ENCODE measurements at places on chromosomes 11 and 22.

- DNase-seq: no peak
Observed at GRCh38 chr11:63738720-63739360, 29.7 kb downstream of the ZFTA start.

DNA sequence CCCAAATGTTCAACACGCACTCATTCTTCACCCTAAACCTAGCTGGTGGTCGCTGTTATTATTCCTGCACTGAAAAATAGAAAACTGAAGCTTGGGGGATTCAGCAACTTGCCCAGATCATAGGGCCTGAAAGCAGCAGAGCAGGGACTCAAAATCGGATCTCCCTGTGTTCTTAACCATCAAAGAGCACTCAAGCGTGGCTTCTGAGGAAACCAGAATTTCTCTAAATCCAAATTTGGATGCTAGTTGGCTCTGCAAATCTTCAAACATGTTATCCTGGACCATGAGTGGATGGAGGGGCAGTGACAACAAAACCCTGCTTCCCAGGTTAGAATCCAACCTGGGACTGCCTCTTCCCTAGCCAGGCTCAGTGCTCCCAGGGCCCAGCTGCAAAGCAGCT is 11.6 kb upstream of the ARAP1 start:
- DNase-seq: no peak

DNA sequence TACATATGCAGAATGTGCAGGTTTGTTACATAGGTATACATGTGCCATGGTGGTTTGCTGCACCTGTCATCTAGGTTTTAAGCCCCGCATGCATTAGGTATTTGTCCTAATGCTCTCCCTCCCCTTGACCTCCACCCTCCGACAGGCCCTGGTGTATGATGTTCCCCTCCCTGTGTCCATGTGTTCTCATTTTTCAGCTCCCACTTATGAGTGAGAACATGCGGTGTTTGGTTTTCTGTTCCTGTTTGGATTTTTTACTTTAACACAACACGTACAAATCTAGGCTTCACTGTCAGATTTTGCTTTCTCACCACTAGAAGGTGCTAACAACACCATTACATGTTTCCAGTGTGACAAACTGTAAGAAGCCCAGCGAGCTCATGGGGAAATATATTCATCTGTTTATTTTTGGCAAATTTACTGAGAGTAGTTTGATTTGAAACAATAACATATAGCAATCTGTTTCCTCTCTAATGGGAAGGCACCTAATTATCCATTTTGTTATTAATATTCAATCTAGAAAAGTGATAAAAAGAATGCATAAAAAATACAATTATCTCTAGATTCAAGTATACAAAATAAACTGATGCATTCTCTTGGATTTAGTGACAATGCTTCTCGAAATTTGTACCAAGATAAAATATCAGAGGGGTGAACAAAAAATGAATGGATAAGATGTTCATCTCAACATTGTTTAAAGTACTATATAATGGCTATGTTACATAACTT is 23.2 kb upstream of the BIRC3 start:
- no peak for DNase-seq

- DNase-seq: peak; percentile 6
Observed at GRCh38 chr11:131957875-131958274, 587.5 kb downstream of the NTM start.

GRCh38 chr11:128593281-128593680 is 5.9 kb upstream of the ETS1 start:
- DNase-seq: no peak

DNA sequence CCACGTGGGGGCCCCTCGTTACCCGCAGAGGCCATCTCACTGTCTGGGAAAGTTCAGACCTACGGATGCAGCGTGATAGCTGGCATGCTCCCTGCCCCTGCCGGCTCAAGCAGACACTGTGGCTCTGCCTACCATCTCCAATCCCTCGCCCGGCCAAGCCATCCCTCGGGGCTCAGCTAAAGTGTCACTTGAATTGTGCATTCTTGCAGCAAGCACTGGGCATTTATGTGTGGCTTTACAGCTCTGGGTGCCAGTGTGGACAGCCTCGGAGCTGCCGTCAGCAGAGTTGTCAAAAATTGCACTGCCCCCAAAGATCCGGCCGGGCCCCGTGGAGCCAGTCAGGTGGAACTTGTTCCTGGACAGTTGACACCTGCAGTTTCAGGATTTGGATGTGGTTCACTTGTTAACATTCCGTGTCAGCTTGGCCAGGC is 75.0 kb upstream of the FGF3 start:
- DNase-seq: no peak

GRCh38 chr11:10858439-10859325 is 829 bp upstream of the ZBED5 start:
- peak; percentile 74 for DNase-seq

DNA sequence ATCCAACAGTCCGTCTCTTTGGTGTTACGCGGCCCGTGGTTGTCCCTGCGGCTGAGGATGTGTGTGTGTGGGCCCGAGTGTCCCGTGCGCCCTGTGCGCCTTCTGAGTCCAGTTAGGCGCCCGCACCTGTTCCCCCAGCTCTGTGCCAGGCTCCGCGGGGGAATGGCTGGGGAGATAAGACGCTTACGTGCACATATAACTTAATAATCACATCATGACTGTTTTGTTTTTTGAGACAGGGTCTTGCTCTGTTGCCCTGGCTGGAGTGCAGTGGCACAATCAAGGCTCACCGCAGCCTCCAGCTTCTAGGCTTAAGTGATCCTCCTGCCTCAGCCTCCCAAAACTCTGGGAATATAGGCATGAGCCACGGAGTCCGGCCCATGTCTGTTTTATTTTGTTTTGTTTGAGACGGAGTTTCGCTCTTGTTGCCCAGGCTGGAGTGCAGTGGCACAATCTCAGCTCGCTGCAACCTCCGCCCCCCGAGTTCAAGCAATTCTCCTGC is 817 bp downstream of the ARL2 start:
- DNase-seq: no peak

- no peak for DNase-seq
Observed at GRCh38 chr11:40080434-40080833, 1379.0 kb downstream of the LRRC4C start.

DNA sequence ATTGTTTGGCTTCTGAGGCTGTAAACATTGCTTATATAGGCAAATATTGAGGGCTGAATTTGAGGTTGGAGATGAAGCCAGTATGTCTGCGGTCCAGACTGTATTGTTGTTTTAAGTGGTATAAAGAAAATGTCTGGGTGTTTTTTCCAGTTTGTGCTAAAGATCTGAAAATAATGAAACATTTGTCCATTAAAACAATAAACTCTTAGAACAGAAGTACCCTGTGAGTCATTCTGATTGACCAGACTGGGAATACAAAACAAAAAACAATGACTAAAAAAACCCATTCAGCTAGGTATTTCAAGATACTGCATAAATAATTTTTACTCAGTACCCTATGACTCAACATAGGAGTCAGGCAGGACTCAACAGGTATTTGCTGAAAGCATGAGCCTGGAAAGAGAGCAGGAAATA is 20.4 kb downstream of the ALKBH8 start:
- DNase-seq: no peak

- DNase-seq: no peak
Observed at GRCh38 chr11:36316049-36316448, 20.0 kb downstream of the PRR5L start.

DNA sequence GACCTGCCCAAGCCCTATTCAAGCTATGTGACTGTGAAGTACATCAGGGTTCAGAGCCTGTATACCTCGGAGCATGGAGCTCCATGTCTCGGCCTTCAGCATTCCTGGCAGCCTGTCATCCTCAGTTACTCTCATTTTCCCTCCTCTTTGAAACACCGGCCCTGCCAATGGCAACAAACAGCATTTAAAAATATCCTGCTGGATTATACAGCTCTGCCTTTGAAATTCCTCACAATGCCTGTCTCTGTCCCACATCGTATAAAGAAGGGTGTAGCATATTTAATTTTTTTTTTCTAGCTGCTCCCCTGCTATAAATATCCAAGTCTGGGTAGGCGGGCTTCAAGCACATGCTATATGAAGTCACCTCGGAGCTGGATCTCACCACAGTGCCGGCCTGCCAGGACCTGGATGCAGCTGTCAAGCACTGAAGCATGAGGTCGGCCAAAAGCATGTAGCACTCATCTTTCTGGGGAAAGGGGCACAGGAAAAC is 11.8 kb downstream of the ABTB2 start:
- no peak for DNase-seq

DNA sequence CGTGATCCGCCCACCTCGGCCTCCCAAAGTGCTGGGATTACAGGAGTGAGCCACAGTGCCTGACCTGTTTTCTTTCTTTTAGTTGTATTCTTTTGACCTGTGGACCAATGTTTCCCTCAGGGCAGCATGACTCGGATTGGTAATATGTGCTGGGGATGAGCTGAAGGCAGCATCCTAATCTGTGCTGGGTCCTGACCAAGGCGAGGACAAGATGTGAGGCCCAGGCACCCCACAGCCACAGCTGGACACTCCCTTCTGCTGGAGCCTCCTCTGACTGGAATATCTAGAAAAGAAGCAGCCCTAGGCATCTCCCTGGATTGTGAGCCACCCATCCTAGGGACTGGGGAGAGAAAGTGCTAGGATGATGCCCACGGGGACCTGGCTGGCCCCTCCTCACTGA is 105.4 kb downstream of the PDE2A start:
- DNase-seq: no peak

- DNase-seq: no peak
Observed at GRCh38 chr11:113419454-113420003, 31.9 kb downstream of the ANKK1 start.

DNA sequence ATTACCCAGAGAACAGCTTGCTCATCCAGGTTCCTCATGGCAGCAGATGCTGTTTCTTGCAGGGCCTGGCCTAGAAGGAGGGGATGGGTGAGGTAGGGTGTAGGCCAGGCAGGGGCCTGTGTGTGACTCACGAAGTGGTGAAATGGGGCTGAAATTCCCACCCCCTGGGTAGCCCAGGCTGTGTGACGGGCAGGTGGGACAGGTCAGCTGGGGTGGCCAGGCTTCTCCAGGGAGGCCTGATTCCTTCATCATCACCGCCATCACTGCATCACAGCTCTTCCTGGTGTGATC is 83.2 kb downstream of the CACNA1I start:
- DNase-seq: no peak

Data from NCI-H187 (cell line).